ENCODE measurements at places on chromosomes 6 and 20.

- no peak for DNase-seq
Measured at GRCh38 chr6:141394565-141395051, 738.1 kb upstream of the GJE1 start.

- DNase-seq, result no peak
Measured at GRCh38 chr6:40356242-40356910, 230.8 kb downstream of the LRFN2 start.

DNA sequence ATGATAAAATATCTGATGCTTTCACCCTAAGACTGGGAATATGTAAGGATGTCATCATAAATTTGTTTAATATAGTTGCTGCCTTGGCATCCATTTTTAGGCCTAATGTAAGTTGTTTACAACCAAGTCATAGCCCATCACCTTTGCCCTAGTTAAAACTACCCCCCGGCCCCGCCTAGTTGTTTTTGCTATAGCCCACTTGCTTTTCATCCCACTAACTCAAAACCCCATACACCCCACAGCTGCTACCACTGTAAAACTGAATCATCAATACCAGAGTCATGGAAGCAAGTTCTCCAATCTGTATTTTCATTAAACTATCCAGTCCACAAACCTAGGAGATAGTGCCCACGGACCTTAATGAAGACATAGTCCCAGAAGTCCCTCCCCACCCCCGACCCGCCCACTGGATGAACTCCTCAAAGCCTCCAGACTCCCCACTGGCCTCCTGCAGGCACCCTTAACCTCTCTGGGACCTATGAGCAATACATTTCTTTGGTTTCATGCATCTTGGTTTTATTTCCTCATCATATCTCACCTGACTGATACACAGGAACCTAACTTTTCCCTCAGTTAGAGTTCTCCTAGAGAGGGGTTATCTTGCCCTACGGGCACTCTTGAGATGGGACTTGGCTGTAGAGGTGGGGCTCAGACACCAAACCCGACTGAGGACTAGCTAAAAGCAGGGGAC, 12.5 kb upstream of the ZDHHC14 start:
- no peak for DNase-seq

- DNase-seq, result no peak
Measured at GRCh38 chr20:6863798-6864201, 96.3 kb downstream of the BMP2 start.

DNA sequence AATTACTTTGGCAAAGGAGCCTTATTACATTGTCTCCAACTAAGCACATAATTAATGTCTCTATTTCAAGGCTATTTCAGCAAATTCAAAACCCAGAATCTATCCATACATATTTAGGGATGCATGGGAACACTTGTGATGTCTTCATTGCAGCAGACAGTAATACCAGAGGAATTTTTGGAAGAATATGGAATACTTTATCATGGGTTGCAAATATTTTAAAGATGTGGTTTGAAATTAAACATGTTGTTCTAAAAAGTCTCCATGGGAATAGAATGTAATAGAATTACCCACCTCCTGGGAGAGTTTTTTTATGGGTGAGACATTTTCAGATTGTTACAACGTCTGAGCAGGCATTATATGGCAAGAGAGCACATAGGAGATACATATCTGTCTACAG, 170.8 kb downstream of the KCNQ5 start:
- no peak for DNase-seq

DNA sequence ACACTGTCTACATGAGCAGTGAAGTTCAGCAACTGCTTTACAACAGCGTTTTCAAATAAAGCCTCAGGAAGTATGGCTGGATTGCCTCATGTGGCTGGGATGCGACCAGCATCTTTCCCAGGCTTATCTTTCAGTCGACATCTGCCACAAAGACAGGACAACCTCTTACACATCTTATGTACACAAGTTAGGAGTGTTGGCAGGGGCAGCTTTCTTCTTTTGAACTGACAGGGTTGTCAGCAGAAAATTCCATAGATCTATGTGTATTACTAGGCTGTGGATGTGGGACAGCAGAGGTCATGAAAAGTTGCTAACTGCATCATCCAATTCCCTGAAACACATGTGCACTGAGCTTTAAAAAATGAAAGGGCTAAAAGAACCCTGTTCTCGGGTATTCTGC, 48.1 kb downstream of the PLAGL1 start:
- no peak for DNase-seq

GRCh38 chr6:146551545-146551944, 7.9 kb downstream of the RAB32 start:
- no peak for DNase-seq

GRCh38 chr20:4021906-4022305, 6.5 kb upstream of the RNF24 start:
- no peak for DNase-seq

DNA sequence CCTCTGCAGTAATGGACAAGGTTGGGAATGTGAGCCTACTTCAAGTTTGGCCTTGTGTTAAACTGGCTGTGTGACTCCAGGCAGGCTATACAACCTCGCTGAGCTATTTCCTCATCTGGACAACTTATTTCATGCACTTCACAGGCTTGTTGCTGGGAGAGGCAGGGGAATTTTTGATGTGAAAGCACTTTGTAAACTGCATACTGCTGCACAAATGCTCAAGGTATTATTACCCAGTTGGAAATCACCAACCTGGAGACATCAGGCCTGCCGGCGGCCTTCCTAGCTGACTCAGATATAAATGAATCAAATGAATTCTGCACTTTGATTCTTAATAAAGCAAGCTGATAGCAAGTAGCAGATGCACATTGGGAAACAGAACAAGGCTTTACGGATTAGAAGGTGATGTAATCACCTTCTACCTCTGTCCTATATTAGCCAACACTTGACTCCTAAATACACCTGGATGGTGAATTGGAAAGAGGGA, 10.1 kb downstream of the JARID2 start:
- no peak for DNase-seq

DNA sequence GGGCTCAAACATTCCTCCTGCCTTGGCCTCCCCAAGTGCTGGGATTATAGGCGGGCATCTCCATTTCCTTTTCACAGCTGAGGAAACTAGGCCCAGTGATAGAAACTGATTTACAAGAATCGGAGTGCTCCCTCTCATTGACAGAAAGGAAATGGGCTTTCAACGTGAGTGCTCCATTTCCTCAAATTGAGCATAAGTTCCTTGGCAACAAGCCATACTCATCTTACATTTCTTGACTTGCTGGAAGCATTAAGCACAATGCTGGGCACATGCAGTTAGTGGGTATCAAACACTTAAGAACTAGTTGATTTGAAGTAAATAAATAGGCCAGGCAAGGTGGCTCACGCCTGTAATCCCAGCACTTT, 54.7 kb downstream of the FGD2 start:
- DNase-seq, result no peak

DNA sequence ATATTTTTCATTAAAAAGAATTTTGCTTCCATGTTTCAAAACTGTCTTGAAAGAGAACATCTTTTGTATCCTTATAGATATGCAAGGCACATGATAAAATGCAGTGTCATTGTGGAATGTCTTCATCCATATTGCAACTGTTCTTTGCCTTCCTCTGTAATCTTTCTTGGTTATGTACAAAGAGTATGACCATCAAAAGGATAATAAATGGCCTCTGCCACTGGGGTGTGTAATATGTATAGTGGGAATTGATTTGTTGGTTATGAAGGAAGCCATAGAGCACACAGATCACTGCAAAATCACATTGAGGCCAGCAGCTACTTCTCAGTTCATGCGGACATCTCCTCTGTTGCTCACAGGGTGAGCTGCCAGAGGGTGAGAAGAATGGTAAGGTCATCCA, 703.5 kb downstream of the TFAP2A start:
- no peak for DNase-seq

DNA sequence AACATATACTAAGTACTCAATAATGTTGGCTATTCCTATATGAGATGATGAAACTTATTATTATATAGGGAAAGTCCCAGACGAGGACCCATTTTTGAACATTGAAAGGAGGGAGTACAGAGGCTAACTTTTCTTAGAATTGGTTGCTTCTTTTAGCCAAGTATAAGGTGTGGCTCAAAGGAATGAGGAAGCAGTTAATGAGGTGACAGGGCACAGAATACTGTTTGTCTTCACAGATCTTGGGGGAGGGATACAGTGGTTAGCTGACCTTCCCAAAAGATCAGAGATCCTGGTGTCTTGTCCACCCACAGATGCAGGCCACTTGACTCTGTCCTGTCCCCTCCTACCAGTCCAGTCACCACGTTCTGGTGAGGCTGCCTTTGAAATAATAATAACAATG, 67.8 kb upstream of the EPB41L1 start:
- no peak for DNase-seq
